ENCODE measurements at places on chromosomes 11 and 22. TPM values are rescaled to one million over a fixed set of nuclear protein-coding genes. Genes with fewer than 3 reads are reported as not detected.
A peak's percentile ranks its signal among the peaks of the same experiment; 100 is the strongest.

DNA sequence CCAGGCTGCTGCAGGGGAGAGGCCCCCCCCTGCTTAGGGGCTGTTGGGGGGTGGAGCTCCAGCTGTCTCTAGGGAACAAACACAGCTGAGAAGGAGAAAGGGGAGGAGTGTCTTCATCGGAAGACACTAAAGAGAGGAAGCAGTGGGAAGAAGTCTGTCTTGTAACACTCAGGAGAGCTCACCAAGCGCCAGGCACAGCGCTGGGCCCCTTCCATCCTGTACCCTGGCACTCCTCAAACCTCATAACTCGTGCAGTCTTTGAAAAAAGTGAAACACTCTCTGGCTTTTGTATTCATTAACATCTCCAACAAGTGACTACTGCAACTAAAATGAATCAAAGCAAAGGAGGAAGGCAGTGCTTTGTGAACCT, 67.4 kb upstream of the PRDM11 start:
- no peak for DNase-seq

DNA sequence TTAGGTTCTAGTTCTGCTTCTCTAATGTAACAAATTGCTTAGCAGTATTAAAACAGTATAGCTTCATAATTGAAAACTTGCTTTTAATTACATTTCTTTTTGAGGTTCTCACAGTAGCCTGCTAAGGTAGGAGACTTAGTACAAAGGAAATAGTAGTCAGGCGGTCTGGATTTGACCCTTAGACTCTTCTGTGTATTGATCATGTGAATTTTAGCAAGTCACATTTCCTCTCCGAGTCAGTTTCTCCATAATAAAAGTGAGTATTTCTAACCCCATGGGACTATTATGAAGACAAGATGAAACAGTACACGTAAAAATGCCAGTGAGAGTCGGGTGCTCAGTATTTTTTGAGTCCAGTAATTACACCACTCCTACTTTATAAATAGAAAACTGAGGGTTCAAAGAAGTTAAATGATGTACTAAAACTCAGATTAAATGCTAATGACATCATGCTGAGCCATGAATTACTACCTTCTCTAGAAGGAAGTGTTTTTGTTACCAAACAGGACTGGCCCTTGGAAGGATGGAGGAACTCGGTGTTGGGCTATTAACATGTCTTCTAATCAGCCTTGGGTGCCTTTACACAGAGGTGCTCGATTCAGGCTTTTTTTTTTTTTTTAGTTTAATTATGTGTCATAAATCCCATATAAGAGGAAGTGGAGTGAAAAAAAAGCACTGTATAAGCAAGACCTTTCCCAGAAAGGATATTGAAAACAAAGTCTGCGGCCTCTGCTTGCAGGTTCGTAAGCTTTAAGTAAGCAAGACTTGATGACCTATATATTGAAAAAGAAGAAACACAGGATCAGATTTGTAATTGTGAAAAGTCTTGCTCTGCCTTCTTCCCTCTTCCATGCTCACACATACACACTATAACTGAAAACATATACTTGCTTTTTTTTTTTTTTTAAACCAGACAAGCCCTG, 109.0 kb downstream of the EMSY start:
- no peak for DNase-seq

GRCh38 chr11:117313091-117313490, 3.0 kb downstream of the BACE1 start:
- no peak for DNase-seq

GRCh38 chr11:128496692-128497060, 90.7 kb downstream of the ETS1 start:
- DNase-seq, result no peak

- no peak for DNase-seq
These were observed 18.3 kb downstream of the MS4A10 start for GRCh38 chr11:60803273-60803936.

GRCh38 chr22:45308957-45309421, 745 bp upstream of the FAM118A start:
- DNase-seq, result no peak

DNA sequence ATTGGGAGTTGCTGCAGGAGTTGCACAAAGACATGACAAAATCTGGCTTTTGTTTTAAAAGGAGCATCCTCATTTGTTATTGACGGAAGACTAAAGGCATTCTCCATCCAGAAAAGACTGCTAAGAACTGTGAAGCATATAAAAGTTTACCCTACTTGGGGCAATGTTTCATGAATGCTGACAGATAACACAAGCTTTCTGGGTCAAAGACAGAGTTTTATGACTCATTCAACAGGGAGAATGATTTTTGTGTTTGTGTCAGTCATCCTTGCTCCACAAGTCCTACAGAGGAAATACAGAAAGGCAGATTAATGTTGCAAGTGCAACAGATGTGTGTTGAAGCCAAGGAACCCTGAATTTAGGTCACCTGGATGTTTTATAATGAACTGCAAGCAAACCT, 2.5 kb downstream of the GLYATL1 start:
- DNase-seq, result no peak

- peak; percentile 57 for DNase-seq
These were observed 98.6 kb downstream of the CEP164 start for GRCh38 chr11:117426297-117426685.

GRCh38 chr11:76670485-76671236, at the start of gene LRRC32:
Gene LRRC32 (minus strand): TSS chr11:76670747. CDS start chr11:76665954, 4,793 bp downstream.
- DNase-seq, result no peak

- DNase-seq, result no peak
These were observed 6.1 kb downstream of the NUP50 start for GRCh38 chr22:45169591-45170466.

DNA sequence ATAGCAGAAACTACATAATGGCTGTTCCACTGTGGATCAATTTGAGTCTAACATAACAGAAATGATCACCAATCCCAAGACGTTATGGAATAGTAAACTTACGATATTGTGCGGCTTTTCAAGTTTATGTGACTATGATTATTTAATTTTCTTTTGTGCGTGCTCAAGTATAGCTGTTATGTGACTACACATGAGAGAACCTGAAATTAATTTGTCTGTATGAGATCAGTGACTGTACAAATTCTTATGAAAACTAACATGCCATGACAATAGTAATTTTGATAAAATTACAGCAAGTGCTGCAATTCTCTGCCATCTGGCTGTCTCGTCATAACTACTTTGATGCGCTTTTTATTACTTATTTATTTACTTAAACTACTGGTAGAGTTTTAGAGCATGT, 343.2 kb downstream of the DCDC1 start:
- DNase-seq, result no peak

GRCh38 chr11:89267660-89268302, 90.1 kb downstream of the TYR start:
- no peak for DNase-seq

- peak; percentile 77 for DNase-seq
These were observed 131.4 kb downstream of the PKNOX2 start for GRCh38 chr11:125295931-125296330.

DNA sequence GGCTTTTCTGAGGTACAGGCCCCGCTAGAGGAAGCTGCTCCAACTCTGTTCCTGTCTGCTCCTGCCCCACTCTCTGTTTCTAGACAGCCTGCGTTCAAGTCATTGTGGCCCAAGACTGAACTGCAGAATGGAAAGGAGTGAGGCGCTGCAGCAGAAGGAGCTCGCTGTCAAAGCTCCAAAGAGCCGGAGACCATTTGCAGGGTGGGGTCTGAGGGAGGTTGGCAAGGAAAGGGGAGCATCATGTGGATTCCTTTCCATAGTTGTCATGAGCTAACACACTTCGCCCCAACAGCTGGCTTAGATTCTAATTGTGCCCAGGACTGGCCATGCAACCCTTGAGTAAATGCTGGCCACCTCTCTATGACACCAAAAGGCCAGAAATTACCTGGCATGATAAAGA, 18.8 kb downstream of the APOL4 start:
- DNase-seq, result no peak

DNA sequence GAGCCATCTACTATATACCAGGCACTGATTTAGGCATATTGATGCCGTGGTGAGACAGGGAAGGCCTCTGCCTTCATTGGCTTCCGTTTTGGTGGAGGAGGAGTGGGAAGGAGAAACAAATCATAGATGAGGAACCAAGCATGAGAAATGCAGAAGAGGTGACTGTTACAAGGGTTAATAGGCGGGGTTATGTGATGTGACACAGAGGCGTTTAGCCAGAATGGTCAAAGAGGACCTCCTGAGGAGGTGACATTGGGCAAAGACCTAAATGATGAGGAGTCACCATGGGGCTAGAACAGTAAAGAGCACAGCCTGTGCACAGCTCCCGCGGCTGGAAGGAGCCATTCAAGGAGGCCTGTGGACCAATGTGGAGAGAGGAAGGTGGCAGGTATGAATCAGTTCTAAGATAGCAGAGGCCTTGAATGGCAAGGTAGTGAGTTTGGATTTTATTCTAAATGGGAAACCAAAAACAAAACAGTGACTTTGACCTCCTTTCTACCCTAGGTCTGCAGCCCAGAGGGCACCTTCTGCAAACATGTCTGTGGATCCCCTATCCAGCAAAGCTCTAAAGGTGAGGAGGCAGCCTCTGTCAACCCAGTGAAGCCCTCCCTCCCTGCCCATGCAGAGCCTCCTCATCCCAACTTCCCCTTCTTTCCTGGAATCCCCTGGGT, 11.7 kb downstream of the MAFF start:
- DNase-seq, result no peak

GRCh38 chr11:81059356-81059755, 1618.5 kb upstream of the TENM4 start:
- no peak for DNase-seq

DNA sequence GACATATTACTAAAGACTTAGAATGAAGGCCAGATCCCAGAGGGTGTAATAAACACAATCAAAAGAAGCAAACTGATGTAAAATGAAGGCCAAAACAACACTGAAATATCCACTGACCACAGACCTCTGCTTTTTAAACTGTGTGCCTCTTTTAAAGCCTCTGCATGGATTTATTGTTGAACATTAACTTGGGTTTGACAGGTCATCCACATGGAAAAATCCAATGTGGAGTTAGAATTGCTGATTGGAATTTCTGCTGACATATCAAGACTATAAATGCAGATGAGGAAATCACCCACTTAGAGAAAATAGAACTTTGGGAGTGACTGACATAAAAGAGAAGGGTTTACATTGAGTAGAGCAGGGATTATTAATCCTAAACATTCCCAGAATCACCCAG, 853.9 kb upstream of the RAG2 start:
- no peak for DNase-seq

DNA sequence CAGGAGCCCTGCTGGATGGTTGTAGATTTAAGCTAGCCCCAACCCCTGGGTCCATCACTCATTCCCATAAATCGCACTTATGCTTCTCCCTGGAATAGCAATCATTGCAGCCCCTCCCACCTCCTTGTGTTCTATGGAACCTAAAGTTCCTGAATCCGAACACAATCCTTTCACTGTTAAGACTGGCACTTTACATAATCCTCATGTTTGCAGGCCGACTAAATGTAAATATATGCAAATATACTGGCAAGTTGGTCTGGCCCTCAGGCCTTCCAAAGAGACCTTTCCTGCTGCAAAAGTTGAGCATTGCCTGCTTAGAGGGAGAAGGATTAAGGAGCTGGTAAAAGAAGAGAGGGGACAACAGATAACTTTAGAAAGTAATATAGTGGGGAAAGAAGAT, 892.9 kb downstream of the OPCML start:
- DNase-seq, result no peak

- no peak for DNase-seq
These were observed 46.8 kb downstream of the SLN start for GRCh38 chr11:107665018-107665417.

GRCh38 chr11:127027789-127028188, 27.2 kb upstream of the KIRREL3 start:
- no peak for DNase-seq

- no peak for DNase-seq
These were observed 15.5 kb upstream of the TMEM123 start for GRCh38 chr11:102467853-102468580.

DNA sequence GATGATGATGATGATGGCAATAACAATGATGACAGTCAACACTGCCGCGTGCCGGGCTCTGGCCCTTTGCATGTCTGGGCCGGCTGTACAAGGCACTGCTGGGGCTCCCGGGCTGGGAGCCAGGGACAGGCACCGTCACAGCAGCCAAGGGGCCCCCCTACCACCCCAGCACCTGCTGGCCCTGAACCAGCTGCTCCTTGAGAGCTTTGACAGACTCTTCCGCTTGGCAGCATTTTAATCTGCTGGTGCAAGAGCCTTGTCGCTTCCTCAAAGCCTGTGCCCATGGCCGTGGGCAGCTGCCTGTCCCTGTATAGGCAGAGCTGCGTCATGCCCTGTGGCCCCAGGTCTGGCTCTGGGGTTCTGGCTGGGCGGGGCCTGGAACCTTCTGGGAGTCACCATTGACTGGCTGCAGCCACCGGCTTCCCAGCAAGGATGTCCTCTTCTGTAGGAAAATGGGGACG, 12.9 kb upstream of the MUC6 start:
- no peak for DNase-seq

GRCh38 chr11:1880746-1881441, 10.8 kb downstream of the PRR33 start:
- DNase-seq, result no peak

DNA sequence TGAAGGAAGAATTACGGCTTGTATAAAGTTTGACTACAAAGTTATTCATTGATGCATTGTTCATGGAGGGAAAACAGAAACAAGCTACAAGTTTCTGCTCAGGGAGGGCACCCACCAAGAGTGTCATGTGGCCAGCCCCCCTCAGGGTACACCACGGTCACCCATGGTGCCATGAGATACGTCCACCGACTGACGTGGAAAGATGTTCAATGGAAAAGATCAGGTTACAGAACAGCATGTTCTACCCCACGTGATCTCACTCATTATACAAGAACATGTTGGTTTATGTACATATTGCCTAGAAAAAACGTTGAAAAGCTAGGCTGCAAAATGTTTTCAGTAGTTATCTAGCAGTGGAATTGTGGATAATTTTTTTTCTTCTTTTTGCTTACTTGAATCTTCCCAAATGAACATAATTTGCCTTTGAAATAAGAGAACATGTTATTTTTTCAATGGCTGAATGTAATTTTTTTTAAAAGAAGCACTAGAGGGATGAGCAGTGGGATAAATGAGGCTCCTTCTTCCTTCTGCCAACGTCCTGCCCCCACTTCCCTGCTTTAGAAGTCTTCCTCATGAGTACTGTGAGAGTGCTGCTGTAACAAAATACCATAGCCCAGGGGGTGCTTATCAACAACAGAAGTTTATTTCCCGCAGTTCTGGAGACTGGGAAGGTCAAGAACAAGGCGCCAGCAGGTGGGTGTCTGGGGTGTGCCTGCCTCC, 22.5 kb downstream of the RCN1 start:
- DNase-seq, result no peak

Gene RBFOX2
- polyA plus RNA-seq, result 190 TPM

Gene MIAT
- polyA plus RNA-seq, result 0.13 TPM

Gene PRSS23
- 21.4 TPM for polyA plus RNA-seq

Gene CEP164
- polyA plus RNA-seq, result 13.2 TPM

Gene OVOL1
- not detected for polyA plus RNA-seq

Gene TRPM5
- polyA plus RNA-seq, result 0.08 TPM

Gene MFRP
- not detected for polyA plus RNA-seq

Gene MMP8
- 0.10 TPM for polyA plus RNA-seq

Gene RIN1
- polyA plus RNA-seq, result 11.5 TPM

Gene OR51S1
- polyA plus RNA-seq, result not detected

Gene GDPD4
- 0.26 TPM for polyA plus RNA-seq

Gene SYT13
- polyA plus RNA-seq, result 0.31 TPM

Gene SPDYC
- polyA plus RNA-seq, result not detected

Gene OR5T3
- not detected for polyA plus RNA-seq

Gene NXPE4
- polyA plus RNA-seq, result not detected

Gene MS4A6A
- polyA plus RNA-seq, result 31.4 TPM

Gene MMP7
- polyA plus RNA-seq, result 0.18 TPM

Gene FEN1
- 14.3 TPM for polyA plus RNA-seq

Gene TTC28
- 30.7 TPM for polyA plus RNA-seq

Gene NLRP14
- not detected for polyA plus RNA-seq

Gene PGR
- 0.01 TPM for polyA plus RNA-seq

Gene ASRGL1
- polyA plus RNA-seq, result 3.5 TPM

Gene CD6
- polyA plus RNA-seq, result 0.40 TPM
